HCEC 1CT (cell line): ENCODE measurements at places on chromosomes 11 and 22.

DNA sequence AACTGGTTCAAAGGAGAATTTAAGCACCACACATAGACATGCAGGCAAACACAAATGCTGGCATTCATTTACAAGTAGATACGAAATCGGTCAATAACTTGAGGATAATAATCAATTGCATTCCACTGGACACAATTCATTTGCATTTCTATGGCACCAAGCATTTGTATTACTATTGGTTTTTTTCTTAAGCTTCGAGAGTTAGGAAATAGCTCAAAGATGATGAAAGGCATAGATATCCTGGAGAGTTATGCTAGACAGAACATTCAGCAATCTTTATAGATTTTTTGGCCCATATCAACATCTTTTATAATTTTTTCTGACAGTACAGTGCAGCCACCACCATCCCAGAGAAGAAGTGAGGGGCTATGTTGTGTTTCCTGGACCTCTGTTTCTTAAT is 544.4 kb downstream of the MIAT start:
- DNase-seq: no peak

- DNase-seq: no peak
Observed at GRCh38 chr22:26479043-26479791, 4.4 kb downstream of the HPS4 start.

DNA sequence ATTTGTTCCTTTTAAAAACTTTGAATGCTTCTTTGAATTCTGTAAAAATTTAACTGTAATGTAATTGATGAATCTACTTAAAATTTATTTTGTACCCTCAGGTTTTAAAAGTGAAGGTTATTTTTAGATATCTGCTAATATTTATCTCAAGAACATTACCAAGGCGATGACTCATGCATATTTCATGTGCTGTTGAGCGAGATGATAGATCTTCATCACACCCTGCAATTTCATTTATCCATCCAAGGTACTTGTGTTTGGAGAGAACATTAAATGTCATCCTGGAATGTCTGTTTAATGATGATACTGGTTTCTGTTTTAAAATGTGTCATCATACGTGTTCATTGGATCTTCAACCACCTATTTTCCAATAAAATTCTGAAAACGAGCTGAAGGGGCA is 6.7 kb upstream of the OOSP4A start:
- no peak for DNase-seq

DNA sequence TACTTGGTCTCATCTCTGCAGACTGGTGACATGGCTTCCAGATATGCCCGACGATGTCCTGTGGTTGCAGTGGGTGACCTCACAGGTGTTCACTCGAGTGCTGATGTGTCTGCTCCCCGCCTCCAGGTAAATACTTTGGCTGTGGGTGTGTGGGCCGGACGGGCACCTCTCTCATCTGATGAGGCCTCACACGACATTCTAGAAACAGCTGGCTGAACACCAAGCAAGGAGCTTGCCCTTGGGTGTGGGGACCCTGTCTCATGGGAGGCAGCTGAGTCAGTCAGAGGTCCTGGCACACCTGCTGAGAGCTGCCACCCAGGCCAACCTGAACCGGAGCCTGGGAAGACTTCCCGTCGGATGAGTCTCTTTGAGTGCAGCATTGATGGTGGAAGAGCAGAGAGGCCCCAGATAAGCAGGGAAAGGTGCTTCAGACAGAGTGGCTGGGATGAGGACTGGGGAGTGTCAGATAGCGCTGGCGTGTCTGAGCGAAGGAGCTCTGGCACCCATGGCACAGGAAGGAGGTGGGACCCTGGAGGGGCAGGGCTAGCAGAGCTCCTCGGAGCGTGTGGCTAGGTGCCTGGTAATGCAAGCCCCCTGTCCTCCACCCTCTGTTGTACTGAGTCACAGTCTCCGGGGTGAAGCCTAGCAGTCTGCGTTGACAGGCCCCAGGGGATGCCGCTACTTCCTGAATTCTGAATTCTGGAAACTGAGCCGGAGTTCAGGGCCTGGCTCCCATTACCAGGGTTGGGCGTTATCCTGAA is 10.4 kb upstream of the SAMM50 start:
- DNase-seq: no peak

DNA sequence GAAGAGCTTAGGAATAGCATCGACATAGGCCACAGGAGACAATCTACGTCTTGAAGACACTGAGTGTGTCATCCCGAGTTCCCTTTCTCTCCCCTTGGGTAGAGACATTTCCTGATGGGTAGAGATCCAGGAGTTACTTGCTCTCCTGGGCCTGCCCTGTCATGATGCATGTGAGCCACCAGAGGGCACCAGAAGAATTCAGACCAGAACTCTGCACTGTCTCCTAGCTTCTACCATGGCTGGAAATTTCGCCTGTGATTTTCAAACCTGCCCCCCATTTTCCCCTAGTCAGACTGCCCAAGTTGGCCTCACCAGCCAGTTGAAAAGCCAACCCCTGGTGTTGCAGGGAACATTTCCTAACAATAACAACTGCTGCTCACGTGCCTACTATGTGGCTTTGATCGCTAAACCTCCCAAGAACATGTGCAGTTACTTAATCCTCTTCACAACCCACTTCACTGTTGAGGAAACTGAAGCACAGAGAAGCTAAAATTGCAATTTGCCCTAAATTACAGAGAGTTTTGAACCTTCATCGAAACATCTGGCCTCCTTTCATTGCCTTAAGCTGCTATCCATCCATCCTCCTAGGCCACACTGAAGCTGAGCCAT is 47.2 kb downstream of the C11orf58 start:
- peak; percentile 62 for DNase-seq

- no peak for DNase-seq
Observed at GRCh38 chr11:130653838-130654636, 205.6 kb downstream of the ADAMTS15 start.

- DNase-seq: no peak
Observed at GRCh38 chr11:69652999-69653398, 12.0 kb downstream of the CCND1 start.

DNA sequence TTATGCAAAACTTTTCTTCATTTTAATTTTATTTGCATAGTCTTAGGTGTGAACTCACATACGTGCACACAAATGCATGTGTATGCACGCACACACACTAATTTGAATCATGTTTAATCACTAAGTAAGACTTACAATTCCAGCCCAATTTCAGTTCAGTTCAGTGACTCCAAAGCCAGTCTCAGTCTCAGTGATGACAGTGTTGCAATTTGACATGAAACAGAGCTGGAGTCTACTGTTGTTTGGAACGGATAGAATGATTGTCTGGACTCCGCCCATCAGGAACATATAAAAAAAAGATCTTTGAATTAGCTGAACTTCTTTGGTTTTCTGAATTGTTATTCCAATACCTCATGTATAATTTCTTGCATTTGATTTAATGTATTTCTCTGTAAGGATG is 14.9 kb upstream of the OR51S1 start:
- DNase-seq: no peak

GRCh38 chr11:88626216-88626615 is 288.7 kb upstream of the CTSC start:
- DNase-seq: no peak

GRCh38 chr11:104051778-104052177 is 15.3 kb downstream of the DDI1 start:
- DNase-seq: no peak

GRCh38 chr11:67584205-67584880 is 731 bp downstream of the GSTP1 start:
- peak; percentile 31 for DNase-seq

DNA sequence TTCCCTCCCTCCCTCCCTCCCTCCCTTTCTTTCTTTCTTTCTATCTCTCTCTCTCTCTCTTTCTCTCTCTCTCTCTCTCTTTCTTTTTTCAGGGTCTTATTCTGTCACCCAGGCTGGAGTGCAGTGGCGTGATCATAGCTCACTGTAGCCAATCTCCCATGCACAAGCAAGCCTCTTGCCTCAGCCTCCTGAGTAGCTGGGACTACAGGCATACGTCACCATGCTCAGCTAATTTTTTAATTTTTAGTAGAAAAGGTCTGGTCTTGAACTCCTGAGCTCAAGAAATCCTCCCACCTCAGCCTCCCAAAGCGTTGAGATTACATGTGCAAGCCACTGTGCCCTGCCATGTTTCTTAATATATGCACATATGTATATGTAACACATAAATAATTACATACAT is 19.0 kb downstream of the TSKU start:
- no peak for DNase-seq

- DNase-seq: no peak
Observed at GRCh38 chr11:76361776-76362175, 19.2 kb downstream of the THAP12 start.

GRCh38 chr11:66569076-66569475 is 670 bp upstream of the CTSF start:
- no peak for DNase-seq

DNA sequence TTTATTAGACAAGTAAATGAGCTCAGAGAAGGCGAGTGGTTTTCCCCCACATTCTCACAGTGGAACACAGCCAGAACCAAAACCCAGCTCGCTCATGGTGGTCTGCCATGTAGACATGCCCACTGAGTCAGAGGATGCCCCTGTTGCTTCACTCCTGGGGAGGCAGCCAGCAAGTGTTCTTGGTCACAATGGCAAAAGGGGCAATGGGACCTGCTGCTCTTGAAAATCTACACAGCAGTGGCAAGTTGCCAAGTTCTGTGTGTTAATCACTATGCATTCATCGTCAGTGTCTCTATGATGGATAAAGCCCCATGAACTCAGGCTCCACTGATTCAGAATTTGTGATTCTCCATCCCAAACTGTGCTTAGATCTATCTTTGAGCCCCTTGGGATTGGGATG is 64.7 kb upstream of the TBCEL start:
- DNase-seq: no peak

DNA sequence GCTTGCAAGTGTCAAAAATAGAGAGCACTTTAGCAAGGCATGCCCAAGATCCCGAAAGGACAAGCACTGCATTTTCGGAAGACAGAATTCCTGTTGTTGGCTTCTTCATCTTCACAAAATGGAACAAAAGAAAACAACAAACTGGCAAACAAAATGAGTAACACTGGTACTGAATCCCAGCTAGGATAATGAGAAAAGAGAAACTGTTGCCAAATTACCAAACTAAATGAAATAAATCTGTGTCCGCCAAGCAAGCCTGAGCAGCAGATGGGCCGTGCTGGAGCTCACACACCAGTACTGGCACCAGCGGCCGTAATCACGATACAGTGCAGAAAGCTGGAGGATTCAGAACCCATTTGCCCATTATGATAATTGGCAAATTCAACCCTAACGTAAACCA is 30.6 kb downstream of the TUB start:
- no peak for DNase-seq

- DNase-seq: no peak
Observed at GRCh38 chr11:122422682-122423081, 232.8 kb upstream of the UBASH3B start.

GRCh38 chr22:36756031-36756430 is 19.9 kb downstream of the IFT27 start:
- DNase-seq: no peak

DNA sequence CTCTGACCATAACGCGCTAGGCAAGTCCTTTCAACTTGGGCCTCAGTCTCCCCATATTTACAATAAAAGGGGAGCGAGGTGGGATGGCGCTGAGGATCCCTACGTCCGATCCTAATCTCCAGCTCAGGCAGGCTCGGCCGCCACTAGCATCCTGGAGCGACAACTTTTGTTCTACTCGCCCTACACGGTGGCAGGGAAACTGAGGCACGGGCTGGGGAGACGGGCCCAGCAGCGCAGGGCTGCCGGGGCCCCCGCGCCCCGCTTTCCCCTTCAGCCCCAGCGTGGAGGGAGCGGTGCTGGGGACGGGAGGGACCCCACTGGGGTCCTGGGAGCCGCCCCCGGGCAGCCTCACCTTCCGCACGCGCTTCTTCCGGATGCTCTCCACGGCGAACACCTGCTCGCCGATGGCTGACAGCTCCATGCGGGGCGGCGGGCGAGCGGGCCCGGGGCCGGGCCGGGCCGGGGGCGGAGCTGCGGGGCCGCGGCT is 413 bp downstream of the CBX7 start:
- DNase-seq: no peak

GRCh38 chr11:33936725-33937604 is 45.1 kb upstream of the LMO2 start:
- no peak for DNase-seq

DNA sequence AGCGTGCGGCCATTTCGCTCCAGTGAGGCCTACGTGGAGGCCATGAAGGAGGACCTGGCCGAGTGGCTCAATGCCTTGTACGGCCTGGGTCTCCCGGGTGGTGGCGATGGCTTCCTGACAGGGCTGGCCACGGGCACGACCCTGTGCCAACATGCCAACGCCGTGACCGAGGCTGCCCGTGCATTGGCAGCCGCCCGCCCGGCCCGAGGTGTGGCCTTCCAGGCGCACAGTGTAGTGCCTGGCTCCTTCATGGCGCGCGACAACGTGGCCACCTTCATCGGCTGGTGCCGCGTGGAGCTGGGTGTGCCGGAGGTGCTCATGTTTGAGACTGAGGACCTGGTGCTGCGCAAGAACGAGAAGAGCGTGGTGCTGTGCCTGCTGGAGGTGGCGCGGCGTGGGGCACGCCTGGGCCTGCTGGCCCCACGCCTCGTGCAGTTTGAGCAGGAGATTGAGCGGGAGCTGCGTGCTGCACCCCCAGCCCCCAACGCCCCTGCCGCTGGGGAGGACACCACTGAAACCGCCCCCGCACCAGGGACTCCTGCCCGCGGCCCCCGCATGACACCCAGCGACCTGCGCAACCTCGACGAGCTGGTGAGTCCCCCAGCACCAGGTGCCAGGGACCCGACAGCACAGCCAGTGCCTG is 1.8 kb downstream of the GAS2L1 start:
- no peak for DNase-seq

DNA sequence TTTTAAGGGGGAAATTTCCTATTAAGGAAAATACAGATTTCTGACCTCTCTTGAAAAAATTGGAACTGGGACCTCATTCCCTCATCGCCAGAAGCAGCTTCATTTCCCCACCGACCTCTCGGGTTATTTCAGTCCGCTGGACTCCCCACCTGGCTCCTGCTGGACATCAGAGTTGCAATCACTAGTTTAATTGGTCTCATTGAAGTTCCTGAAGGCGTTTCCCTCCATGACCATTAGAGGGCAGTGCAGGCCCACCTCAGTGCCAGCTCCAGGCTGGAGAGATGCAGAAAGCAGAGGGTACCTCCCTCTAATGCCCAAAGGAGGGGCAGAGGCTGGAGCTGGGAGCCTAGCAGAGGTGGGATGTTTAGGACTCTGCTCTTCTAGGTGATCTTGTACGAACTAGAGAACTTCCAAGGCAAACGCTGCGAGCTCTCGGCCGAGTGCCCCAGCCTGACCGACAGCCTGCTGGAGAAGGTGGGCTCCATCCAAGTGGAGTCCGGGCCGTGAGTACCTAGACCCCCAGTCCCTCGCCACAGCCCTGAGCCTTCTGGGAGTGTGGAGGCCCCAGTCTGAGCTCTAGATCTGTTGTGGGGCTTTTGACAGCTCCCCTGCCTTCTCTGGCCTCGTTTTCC is 2.7 kb downstream of the CRYBB3 start:
- peak; percentile 37 for DNase-seq

GRCh38 chr11:17683377-17684161 is 35.8 kb upstream of the MYOD1 start:
- peak; percentile 77 for DNase-seq

DNA sequence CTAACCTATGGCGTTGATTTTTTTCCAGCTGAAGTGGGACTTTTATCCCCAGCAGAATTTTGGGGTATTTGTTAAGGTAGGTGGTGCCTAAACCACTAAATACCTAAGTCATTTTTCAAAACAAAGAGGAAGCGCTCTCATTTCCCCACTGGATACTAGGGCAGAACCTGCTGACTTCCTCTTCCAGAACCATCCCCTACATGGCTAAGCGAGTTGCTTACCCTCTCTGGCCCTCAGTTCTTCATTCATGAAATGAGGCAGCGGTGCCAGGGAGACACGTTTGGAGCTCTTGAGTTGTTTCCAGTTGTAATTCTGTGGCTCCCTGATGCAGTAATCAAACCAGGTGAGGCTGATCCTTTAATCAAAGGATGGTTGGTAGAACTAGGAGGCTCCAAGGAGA is 10.0 kb upstream of the MTMR3 start:
- DNase-seq: no peak
